ENCODE measurements at places on chromosomes 6 and 20.
A peak's percentile ranks its signal among the peaks of the same experiment; 100 is the strongest.

- no peaks in the 10 kb centered on the region for H3K27me3 ChIP-seq
- H3K27ac ChIP-seq = no peak overlapping the region
- DNase-seq = no peak
- no peaks in the 10 kb centered on the region for H3K4me1 ChIP-seq
Measured at GRCh38 chr20:10739134-10739533, 65.3 kb upstream of the JAG1 start.

GRCh38 chr20:36728986-36729385, 16.9 kb downstream of the NDRG3 start:
- no peak overlapping the region for H3K4me3 ChIP-seq
- H3K27me3 ChIP-seq = no peaks in the 10 kb centered on the region
- H3K36me3 ChIP-seq = no peaks in the 10 kb centered on the region
- H3K4me1 ChIP-seq = peaks cover 11% of the 10 kb centered on the region
- DNase-seq = no peak

DNA sequence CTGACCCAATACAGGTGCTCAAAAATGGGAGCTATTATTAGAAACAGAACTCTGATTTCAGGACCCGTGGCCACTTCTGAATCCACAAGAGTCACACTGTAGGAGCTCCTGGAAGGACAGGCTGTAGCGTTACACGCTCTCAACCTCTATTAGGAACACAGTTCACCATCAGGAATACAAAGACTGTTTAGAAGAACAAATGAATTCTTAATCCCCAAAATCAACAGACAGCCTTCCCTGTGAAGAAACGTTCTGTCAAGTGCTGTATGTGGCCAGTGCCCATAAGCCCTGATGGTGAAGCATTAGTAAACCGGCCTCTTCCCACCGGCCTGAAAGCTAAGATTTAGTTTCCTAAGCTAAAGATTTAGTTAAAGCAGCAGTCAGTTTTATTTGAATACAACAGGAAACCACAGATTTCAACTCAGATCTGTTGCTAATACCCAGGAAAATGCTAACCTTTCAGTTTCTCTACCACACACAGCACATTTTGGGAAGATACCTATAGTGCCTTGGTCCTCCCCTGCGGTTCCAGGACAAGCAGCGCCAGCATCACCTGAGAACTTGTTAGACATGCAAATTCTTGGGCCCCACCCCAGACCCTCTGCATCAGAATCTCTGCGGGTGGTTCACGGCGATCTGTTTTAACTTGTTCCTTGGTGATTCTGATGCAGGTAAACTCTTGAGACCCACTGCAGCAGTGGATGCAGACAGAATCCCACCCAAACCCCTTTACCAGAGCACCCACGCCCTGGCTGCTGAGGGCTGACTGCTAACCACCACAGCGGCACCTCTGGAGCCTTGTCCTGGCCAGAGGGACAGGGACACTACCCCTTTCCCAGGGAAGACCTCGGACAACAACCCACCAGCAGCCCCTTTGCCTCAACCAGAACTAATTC, 33.4 kb downstream of the MTRES1 start:
- no peaks in the 10 kb centered on the region for H3K27me3 ChIP-seq
- H3K27ac ChIP-seq = peak overlapping the region; percentile 69
- peaks cover 25% of the 10 kb centered on the region for H3K4me1 ChIP-seq
- H3K4me3 ChIP-seq = peak overlapping the region; percentile 57

DNA sequence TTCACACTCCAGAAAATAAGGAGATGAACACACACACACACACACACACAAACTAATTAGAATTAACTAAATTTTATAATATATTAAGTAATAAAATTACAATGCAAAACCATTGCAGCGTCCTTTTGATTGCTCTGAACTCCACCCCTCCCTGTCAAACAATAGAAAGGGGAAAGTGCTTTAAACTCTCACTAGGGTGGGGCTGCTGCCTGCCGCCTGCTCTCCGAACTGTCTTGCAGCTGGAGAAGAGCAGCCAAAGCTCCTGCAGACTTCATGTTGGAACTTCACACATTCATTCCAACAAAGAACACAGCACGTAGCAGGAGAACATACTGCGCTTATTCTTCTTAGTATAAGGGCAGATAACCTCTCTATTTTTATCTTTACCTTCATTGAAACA, 83.2 kb downstream of the GCLC start:
- H3K4me1 ChIP-seq = peaks cover 93% of the 10 kb centered on the region
- H3K4me3 ChIP-seq = peak overlapping the region; percentile 80
- peak overlapping the region; percentile 99 for H3K27ac ChIP-seq

- no peak for DNase-seq
- H3K4me1 ChIP-seq = no peaks in the 10 kb centered on the region
- H3K27me3 ChIP-seq = peaks cover 42% of the 10 kb centered on the region
- H3K36me3 ChIP-seq = no peaks in the 10 kb centered on the region
- no peak overlapping the region for H3K4me3 ChIP-seq
Measured at GRCh38 chr20:61246269-61246668, 5.8 kb upstream of the CDH4 start.

All from naive B cell (primary cell).